ENCODE measurements at places on chromosomes 1 and 21.

GRCh38 chr1:213927846-213928245, 59.9 kb upstream of the PROX1 start:
- DNase-seq = no peak

- DNase-seq = no peak
These were observed 42.3 kb downstream of the NEK7 start for GRCh38 chr1:198199105-198199504.

DNA sequence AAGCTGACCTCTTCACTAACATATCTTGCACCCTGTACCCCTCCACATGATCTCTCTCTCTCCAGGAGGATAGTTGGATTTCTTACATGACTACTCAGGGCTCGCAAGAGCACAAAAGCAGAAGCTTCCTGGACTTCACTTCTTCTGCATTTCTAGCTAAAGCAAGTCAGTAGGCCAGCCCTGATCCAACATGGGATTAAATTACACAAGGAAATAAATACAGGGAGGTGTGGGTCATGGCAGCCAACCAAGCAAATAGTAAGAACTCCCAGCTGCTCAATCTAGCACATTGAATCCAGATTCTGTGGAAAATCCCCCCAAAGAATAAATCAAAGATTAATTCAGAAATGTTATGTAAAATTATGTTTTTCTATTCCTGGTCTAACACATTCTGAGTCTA, 33.3 kb downstream of the KLHDC7A start:
- no peak for DNase-seq

- no peak for DNase-seq
These were observed 415.7 kb upstream of the DAB1 start for GRCh38 chr1:57839526-57839925.

GRCh38 chr21:28442624-28443023, 550.1 kb downstream of the LTN1 start:
- DNase-seq = no peak

GRCh38 chr1:11215381-11216005, 26.3 kb downstream of the ANGPTL7 start:
- no peak for DNase-seq

GRCh38 chr1:28256197-28256827, 3.0 kb upstream of the SESN2 start:
- DNase-seq = no peak

DNA sequence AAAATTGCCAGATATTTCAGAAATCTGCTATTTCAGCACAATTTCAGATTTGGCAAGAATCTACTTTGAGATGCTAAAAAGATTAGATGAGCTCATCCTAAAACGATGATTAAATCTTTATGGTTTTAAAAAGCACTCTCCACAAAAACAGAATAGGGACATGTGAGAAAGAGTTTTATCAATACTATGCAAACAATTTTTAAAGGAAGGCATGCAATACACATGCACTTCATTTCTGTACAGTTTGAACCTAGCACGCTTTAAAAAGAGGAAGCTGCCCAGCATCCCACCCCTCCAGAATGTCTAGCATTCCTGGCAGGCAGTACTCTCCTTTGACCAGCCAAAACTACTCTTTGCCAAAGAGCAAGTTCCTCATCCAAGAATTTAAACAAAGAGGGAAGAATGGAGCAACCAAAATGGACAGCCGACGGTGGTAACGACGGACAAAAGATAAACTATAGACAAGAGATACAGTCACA, 1.3 kb downstream of the ARHGAP29 start:
- no peak for DNase-seq

- no peak for DNase-seq
These were observed 50.5 kb upstream of the EPS8L3 start for GRCh38 chr1:109814223-109814622.

- no peak for DNase-seq
These were observed 47.7 kb downstream of the ZNHIT6 start for GRCh38 chr1:85660541-85660940.

DNA sequence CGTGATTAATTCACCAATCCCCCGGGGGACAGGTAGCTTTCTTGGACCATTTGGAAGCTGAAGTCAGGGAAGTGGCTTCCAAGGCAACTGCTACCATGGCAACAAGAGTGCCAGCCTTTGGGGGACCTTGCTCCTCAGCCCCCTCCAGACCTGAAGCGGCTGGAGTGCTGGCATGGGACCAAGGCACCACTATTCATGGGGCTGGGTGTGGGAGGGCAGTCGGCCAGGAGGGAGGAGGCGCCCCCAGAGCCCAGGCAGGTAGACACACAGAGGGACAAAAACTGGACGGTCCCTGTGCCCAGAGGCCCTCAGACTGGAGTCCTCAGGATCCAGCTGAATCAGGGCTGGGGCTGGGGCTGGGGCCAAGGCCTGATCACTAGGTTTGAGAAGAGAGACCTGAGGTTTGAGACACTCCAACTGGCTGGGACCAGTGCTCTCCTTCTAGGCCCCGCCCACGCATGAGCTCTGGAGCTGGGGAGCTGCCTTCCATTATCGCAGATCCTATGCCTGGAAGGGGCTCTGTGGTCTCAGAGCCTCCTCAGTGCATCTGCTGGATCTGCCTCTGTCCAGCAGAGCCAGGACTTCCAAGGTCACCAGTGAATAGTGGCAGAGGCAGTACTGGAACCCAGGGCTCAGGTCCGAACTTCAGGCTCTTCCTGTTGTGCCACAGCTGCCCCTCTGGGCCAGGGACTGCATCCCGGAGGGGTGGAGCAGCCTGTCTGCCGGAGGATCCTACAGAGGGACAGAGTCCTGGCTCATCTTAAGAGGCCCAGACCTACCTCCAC, 3.3 kb upstream of the KNCN start:
- DNase-seq = no peak

DNA sequence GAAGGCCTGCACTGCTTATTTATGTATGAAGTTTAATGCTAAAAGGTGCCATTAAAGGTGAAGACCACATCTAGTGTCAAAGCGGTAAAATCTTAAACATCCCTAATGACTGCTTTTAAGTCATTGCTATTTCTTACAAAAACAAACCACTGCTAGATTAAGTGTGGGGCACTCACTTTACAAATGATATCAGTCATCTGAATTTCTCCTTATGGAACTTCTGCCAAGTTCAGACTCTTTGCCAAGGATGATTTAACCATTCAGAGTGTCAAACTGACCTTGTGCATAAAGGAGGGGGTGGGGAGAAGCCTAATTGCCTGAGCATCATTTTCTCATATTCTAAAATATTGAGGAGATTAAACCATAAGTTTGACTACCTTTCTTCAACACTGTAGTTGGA, 271.5 kb downstream of the TGFB2 start:
- DNase-seq = no peak

- DNase-seq = no peak
These were observed 514.7 kb downstream of the NUF2 start for GRCh38 chr1:163836481-163836880.

DNA sequence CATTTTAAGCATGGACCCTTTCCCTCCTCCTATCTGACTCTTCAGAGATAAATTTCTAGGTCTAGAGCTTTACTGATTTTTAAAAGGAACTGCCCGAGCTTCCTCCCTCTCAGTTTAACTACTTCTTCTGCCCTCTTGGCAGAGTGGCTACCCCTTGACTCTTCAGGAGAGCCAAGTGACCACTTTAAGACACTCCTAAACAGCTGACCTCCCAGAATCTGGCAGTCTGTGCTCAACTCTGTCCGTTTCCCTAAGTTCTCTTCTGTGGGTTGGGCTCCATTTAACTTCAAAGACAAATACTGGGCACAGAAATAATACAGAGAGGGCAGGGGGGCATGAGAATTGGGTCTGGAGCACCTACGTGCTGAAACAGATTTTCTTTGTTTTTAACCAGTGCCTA, 196.3 kb upstream of the FOXD3 start:
- no peak for DNase-seq

DNA sequence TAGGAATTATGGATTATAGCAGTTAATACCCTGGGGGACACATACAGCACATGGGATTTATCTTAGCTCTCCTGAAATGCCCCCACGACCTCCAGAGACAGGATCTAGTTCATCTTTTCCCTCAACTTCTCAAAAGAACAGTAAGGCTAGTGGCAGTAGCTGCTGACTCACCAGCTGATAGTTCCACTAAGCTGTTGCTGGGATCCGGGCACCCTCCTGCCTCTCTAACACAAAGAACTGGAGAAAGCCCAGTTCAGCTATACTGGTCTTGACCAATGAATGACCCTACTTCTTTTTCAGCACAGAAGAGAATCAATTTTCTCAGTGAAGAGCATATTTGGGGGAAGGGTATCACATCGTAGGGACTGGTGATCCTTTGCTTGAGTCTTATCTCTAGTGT, 84.1 kb downstream of the PGBD5 start:
- DNase-seq = no peak

DNA sequence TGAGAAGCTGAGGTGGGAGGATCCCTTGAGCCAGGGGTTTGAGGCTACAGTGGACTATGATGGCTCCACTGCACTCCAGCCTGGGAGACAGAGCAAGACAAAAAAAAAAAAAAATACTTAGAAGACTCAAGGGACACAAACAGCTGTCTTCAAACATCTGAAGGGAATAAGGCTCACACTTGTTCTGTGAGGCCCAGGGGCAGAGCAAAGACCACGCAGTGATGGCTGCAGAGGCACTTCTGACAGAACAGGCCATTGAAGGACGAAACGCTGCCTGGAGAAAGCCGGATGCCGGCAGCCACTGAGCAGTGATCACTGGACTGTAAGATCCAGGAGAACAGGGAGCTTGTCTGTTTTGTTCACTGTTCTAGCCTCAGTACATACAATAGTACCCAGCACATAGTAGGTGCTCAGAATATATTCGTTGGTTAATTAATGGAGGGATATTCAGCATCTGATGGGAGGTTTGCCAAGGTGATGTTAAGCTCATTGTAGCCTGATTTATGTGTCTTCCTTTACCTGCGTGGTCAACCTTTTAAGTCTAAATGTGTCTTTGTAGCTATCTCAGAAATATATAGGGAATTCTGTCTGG, 12.1 kb upstream of the NDC1 start:
- no peak for DNase-seq

- no peak for DNase-seq
These were observed 52.4 kb upstream of the TMEM51 start for GRCh38 chr1:15100880-15101760.

DNA sequence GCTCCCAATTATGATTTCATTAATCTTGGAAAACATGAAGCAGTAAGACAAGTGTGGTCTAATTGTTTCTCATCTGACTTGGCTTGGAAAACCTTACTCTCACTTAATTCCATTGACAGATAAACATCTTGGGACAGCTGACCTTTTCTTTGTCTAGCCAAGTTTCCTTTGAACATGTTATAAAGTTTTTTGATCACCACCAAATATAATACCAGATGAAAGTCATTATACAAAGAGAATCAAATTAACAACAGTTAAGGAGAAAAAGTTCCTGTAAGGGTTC, 50.2 kb downstream of the ALG14 start:
- DNase-seq = no peak

DNA sequence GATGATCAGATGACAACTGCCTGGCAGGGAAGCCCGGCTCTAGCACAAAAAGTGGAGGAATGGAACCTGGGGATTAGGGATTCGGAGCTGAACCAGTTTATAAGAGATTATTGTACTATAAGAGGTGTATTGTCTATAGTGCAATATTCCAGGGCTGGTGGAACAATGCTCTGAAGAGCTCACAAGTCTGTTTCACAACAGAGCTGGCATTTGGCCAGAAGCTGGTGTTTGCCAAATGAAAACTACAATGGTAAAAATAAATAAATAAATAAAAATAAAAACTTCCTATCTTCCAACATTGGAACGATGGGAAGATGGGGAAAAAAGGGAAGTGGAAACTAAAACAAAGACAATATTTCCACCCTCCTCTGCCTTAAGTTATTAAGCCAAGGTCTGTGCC, 73.5 kb downstream of the CHODL start:
- DNase-seq = no peak

DNA sequence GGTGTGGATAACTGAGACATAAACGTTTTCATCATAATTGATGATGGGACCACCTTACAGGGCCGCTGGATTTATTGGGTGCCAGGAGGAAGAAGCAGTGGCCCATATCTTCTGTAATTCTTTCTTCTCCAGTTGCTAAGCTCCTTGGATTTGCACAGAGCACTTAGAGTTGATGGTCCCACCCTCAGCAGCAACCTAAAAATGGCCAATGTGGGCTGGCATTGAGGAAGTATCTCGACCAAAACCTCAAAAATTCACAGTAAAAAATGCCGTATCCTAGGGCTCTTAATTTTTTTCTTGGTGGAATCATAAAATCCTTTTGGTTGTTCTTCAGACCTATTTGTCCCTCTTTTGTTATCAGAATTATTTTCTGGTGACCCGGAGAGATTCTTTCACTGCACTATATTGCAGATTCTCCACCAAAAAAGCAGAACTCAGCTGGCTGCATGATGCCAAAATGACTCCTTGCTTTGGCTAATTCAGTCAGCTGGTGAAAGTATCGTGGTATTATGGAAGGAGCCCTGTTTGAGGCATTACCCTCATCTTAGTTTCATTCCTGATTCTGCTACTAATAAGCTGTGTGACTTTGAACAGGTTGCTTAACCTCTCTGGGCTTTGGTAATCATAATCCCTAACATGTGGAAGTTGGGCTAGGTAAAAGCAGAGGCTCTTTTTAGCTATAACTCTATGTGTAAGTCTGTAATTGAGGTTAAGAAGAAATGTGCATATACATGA, 27.6 kb downstream of the KIRREL1 start:
- no peak for DNase-seq

DNA sequence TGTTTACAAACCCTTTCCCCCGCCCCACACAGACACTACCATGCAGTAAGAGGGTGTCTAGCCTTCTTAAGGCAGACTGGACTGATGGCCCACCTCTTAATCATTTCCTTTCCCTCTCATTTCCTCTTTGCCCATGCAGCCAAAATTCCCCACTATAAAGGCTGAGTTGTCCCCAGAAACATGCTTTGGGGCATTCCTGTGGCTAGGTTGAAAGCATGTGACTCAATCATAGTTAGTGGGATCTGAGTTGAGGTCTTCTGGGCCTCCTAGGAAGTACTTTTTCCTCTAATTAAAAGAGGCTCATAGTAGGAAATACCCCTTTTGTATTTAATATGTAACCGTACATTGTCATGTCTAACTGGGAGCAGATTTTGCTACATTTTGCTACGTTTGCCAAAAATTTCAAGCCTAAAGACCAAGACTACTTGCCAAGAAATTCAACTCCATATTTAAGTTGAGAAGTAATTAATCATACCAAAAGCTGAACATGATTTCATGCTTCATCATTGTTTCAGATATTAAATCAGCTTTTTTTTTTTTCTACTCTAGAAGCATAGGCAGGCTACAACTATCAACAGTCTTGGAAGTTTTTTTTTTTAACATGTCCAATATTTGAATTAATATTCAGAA, 174.7 kb downstream of the ADGRL4 start:
- DNase-seq = no peak

- no peak for DNase-seq
These were observed 9.8 kb downstream of the COL8A2 start for GRCh38 chr1:36115200-36115669.

- no peak for DNase-seq
These were observed 7.3 kb upstream of the FAM167B start for GRCh38 chr1:32239790-32240139.

All from stimulated activated CD4-positive, alpha-beta T cell treated with anti-CD3 and anti-CD28 coated beads, Interleukin-1b, Interleukin-23, amount 100 ng/mL, for 1 hour (primary cell).